Cerebellar nuclear complex (tissue), 1 donor: ENCODE measurements at places on chromosomes 6 and 20.

DNA sequence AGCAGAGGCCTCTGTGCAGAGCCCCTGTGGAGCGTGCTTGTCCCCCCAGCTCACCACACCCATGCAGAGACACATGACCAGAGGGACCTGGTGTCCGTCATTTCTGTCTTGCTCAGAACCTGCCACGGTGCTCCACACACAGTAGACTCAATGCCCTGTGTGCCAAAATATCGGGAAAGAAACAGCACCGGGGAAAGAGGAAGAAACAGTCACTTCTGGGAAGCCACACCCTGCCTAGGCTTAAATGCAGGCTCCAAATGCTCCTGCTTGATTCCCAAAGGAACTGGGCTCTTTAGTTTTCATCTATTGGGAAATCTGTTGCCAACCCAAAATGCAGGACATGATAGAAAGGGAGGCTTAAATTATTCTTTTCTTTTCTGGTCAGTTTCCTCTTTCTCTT, 503.9 kb downstream of the CD83 start:
- DNase-seq = no peak

DNA sequence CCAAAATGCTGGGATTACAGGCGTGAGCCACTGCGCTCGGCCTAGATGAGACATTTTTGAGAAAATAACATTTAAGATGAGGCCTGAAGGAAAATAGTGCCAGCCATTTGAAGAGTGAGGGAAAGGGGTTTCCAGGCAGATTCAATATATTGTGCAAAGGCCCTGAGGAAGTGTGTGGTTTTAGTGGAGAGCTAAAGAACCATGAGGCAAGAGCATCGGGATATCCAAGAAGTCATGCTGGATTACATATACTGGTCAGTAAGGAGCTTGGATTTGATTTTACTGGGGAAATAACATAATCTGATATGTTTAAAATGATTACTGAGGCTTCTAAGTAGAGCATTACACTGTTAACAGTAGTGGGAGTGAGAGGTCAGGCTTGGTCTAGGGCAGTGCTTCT, 47.0 kb downstream of the CARMIL1 start:
- no peak for DNase-seq

DNA sequence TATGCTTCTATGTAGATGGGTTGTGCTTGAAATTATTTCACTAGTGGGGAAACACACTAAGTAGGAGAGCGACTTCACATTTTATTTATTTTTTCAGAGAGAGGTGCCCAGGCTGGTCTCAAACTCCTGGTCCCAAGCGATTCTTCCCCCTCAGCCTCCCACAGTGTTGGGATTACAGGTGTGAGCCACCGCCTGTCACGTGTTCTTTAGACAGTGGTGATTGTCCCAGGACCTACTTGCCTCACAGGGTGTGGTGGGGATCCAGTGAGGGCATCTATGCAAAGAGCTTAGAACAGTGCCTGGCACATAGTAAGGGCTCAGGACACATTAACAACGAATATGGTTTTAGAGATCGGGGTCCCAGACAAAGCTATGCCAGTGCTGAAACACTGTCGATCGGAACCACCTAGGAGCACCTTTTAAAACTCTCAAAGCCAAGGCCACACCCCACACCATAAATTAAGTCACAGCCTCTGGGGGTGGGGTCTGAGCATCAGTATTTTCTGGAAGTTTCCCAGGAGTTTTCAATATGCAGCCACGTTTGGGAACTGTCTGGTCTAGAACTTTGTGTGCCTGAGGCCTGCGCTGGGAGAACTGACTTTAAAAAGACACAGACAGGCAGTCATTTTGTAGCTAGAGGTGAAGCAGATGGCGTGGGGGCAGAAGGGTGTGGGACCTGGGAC, 4.8 kb upstream of the BCAS4 start:
- no peak for DNase-seq

GRCh38 chr6:45587229-45588060, 209.7 kb upstream of the SUPT3H start:
- DNase-seq = no peak

- DNase-seq = no peak
Observed at GRCh38 chr20:555976-556385, 12.4 kb upstream of the CSNK2A1 start.

DNA sequence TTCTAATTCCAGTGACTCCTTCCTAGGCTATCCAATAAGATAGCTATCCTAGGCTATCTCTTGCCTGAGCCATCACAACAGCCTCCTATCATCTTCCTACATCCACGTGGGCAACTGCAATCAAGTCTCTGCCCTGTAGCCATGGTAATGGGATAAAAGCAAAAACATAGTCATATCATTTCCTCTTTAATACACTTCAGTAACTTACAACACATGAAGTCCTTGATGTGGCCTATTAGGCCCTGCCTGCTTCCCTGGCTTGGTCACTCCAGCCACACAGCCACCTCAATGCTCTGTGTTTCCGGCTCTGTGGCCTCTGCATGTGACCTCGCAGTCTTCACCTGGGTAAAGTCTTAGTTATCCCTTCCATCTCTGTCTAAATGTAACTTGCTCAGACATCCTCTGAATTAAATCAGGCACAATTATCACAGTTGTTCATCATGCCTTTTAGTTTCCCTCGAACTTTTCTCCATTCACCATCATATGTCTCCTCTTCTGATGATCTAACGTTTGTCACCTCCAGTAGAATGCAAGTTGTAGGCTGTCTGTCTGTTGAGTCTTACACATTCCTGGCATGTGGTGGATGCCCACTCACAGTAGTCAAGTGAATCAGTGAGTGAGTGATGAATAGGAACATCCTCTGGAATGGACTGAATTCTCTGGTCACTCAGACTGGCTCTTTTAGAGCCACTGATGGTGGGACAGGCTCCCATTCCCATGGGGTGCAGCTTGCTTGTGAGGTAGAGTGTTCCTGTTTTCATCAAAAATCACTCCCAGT, 229.4 kb downstream of the TBC1D7 start:
- no peak for DNase-seq

DNA sequence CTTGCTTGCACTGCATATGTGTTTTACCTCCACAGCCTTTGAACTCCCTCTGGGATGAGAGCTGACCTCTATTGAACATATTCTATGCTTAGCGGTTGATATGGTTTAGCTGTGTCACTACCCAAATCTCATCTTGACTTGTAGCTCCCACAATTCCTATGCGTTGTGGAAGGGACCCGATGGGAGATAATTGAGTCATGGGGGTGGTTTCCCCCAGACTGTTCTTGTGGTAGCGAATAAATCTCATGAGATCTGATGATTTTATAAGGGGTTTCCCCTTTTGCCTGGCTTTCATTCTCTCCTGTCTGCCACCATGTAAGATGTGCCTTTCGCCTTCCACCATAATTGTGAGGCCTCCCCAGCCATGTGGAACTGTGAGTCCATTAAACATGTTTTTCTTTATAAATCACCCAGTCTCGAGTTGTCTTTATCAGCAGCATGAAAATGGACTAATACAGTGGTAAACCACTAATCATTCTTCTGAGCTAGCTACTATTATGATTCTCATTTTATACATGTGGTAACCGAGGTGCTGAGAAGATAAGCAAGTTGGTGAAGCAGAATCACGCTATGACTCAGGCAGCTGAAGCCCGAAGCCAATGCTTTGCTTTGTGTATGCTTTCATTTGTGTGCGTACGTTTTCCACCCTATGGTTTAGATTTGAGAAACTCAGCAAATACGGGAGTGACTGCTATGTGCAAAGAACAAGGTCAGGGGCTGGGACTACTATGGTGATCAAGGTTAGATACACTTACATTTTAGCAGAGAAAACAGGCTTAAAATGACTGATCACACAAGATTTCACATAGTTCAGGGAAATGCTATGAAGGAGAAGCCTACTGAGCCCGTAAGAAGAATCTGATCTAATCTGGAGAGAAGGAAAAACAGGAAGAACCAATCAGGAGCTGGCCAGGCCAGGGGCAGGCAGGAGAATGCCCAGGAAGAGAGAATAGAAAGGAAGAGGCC, 363.5 kb downstream of the ESR1 start:
- no peak for DNase-seq

DNA sequence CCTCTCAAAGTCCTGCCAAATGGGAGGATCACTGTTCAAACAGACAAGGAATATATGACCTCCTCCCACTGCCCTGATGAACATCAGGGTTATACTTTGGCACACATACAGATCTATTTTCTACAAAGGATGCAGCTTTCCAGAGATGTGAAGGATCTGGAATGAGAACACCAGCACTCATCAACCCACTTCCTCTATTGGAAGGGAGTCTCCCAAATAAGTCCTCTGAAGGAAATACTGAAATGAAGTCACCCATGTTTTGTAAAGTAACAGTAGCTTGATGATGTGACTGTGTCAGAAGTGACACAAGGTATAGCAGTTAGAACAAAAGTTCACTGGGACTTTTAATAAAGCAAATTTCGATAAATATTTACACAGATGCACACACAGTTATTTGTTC, 104.9 kb downstream of the OGFRL1 start:
- no peak for DNase-seq

DNA sequence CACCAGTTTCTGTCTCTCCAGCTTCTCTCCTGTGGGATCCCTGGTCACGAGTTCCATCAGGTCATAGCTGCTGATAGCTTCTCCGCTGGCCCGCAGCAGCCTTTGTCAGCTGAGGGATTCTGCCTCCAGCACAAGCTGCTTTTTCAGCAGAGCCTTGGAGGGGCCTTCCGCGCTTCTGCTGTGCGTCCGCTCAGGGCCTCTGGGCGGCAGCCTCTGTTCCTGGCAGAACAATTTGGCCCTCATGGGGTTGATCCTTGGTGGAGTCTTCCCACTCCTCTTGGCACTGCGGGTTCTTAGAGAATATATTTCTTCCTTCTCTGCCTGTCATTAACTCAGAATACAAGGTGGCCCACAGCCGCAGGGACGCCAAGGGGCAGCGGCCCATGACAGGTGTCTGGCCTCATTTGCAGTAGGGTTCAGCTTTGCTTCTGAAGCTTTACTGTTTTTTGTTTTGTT, 158.8 kb downstream of the DTNBP1 start:
- DNase-seq = no peak

GRCh38 chr6:38679668-38680067, 23.3 kb downstream of the GLO1 start:
- DNase-seq = no peak

DNA sequence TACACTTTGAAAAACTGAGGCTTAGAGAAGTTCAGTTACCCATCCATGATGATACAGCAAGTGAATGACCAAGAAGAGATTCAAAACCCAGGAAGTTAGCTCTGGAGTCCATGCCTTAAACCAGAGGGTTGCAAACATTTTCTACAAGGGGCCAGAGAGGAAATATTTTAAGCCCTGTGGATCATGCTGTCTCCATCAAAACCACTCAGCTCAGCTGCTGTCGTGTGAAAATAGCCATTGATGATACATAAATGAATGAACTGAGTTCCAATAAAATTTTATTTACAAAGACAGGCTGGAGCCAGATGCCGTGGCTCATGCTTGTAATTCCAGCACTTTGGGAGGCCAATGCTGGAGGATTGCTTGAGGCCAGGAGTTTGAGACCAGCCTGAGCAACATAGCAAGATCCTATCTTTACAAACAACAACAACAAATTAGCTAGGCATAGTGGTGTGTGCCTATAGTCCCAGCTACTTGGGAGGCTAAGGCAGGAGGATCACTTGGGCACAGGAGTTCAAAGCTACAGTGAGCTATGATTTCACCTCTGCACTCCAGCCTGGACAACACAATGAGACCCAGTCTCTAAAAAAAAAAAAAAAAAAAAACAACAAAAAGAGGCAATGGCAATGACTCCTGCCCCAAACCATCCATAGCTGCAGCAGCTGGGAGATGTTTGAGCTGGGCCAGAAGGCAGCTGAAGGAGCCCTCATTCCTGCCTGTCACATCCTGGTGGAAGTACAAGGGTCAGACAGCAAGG, 44.1 kb upstream of the RIN2 start:
- DNase-seq = no peak

DNA sequence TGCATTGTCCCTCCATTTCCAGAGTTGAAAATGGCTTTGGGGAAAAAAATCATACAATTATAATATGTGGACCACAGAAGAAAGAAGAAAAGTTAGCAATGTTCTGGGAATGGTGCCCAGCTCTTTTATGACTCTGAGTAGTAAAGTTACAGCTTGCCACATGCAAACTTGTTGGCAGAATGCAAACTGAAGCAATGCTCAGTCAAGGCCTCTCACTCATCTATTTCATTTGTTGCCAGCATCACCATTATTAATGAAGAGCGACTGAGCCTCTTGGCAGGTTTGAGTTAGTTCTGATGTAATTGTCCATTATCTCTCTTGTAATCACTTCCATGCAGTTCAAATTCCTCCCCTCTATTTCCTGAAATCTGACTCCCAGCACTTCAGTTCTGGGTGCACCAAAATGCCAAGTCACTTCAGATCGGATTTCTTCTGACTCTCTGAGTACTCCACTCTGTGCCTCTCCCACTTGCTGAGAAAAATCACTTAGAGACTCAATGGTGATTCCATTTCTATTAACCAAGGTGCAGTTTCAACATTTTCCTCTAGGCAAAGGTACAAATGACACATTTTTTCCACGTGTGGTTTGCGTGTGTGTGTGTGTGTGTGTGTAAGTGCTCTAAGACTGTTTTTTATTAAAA, 154.4 kb upstream of the STMND1 start:
- DNase-seq = no peak

DNA sequence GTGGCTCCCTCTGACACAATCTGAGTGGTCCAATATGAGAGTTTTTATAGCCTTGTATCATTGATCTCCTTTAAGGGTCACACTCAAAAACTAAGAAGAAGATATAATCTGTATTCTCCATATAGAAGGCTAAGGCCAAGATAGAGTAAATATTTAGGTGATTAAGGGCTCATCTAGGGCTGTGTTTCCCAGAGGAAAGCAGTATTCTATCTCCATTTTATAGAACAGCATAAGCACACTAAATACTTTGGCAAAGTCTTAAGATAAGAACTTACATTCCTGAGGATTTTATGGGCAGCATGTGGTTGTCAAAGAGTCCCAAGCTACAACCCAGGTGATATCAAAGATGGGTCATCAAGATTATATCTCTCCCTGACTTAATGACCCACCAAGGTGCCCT, 377.6 kb downstream of the KIF16B start:
- DNase-seq = no peak

DNA sequence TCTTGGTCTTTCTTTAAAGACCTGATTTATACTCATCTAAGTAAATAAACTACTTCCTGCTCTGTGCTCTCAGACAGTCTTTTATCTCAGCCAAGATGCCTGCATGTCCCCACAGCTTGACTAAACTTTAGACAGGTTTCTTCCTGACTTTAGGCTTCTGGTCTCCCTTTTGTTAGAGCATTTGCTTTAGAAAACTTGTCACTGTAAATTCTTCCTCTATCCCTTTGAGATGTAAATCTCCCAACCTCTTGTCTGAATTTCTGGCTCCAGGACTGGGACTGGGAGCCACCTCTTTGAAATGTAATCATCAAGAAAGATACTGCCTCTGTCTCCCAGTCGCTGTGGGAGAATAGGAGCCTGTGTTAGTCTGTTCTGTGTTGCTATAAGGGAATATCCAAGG, 739.9 kb downstream of the C6orf118 start:
- DNase-seq = no peak

DNA sequence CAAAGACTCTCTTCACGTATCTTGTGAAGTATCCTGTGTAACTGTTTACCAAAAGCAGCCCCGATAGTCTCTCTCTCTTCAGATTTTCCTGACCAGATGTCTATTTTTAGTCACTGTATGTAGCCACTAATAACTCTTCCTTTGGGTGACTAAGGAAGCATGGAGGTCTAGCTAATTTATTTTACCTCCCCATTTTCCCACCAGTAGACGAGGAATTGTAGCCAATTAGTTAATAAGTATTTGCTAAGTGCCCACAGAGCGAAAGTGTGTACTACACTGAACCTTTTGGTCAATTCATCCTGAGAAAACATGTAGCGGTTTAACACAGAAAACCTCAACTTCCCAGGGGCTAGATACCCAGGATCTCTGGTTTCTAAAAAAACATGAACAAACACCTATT, 180.6 kb downstream of the TBX18 start:
- no peak for DNase-seq
